ENCODE measurements at places on chromosomes 7 and 10. TPM values are rescaled to one million over a fixed set of nuclear protein-coding genes. Genes with fewer than 3 reads are reported as not detected.
A peak's percentile ranks its signal among the peaks of the same experiment; 100 is the strongest.

Gene EMX2
- 2.8 TPM for total RNA-seq

Gene CNPY1
- total RNA-seq: not detected

GRCh38 chr10:77636967-77637531, 559 bp downstream of the KCNMA1 start:
- DNase-seq: peak; percentile 57
- peaks cover 40% of the 10 kb centered on the region for H3K27me3 ChIP-seq
- no peaks in the 10 kb centered on the region for H3K36me3 ChIP-seq
- peaks cover 31% of the 10 kb centered on the region for H3K4me1 ChIP-seq

Gene MYL10
- total RNA-seq: not detected

Gene EPO
- 0.27 TPM for total RNA-seq

GRCh38 chr10:122295451-122295809, 24.3 kb downstream of the BTBD16 start:
- DNase-seq: no peak
- no peak overlapping the region for H3K27ac ChIP-seq
- no peaks in the 10 kb centered on the region for H3K36me3 ChIP-seq
- no peak overlapping the region for H3K4me3 ChIP-seq

DNA sequence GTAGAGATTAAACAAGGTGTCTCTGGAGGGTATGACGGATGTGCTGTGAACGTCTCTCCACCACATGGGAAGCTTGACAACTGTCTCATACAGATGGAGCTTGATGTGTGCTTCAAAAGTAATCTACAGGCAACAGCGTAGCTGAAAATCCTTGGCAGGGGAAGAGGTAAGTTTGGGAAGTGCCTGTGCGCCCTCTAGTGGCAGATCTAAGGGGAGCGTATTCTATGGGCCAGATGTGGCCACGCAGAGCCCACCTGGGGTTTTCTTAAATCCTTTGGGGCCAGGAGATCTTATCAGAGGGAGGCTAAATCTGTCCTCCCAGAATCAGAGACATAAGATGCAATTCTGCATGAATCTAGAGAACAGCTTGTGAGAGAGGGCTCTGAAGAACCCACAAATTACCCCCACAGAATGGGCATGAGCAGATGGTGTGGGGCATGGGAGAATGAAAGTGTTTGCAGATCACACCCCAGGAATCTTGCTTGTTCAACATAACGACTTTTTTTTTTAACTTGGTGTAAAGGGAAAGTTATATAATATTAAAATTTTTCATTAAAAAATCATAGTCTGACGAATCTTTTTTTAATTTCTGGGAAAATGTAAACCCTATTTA, 91.2 kb upstream of the MPP7 start:
- H3K4me3 ChIP-seq: no peak overlapping the region
- H3K4me1 ChIP-seq: no peaks in the 10 kb centered on the region
- H3K36me3 ChIP-seq: no peaks in the 10 kb centered on the region
- peak; percentile 74 for DNase-seq

GRCh38 chr10:92573798-92574547, at the start of gene IDE:
Gene IDE (minus strand): TSS chr10:92574093. CDS start chr10:92574019, 74 bp downstream.
- H3K4me3 ChIP-seq: peak within 1 kb of the TSS; percentile 79
- H3K36me3 ChIP-seq: peaks cover 4% of the 10 kb centered on the region
- H3K27ac ChIP-seq: peak within 1 kb of the TSS; percentile 94
- DNase-seq: peak; percentile 90
- H3K27me3 ChIP-seq: no peaks in the 10 kb centered on the region
- H3K4me1 ChIP-seq: peaks cover 28% of the 10 kb centered on the region

GRCh38 chr10:102718220-102718619, 3.8 kb downstream of the SFXN2 start:
- H3K4me1 ChIP-seq: peaks cover 43% of the 10 kb centered on the region
- H3K4me3 ChIP-seq: peak overlapping the region; percentile 36
- peak overlapping the region; percentile 86 for H3K27ac ChIP-seq

Gene VSTM4
- 4.1 TPM for total RNA-seq

Gene PNLIPRP2
- total RNA-seq: not detected

DNA sequence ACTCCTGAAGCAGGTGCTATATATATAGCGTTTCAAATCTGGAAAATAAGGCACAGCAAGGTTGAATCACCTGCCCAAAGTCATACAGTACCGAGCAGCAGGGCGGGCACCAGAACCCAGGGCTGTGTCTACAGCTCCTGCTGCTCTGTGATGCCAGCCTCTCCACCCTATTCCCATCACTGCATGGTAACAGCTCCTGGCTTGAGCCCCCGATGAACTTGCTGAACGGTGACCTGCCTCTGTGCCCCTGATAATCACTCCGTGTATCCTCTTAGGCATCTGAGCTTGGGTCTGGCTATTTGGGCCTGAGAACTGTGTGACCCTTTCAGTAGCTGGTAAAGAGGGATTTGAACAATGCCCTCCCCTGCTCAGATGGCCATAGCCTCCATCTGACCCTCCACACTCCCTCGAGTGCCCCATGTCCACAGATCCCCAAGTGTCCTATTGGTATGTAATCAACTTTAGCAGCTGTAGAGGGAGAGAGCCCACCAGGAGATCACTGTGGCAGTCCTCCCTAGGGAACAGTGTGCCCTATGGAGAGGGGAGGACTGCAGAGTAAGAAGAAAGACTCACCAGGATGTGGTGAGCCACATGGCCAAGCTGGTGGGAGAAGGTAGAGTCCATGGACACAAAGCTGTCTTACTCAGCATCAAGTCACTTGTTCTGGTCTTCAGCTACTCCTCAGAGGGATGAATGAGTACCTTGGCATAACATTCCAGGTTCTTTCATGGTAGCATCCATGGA, 1.1 kb upstream of the ARHGAP22 start:
- DNase-seq: no peak
- peaks cover 85% of the 10 kb centered on the region for H3K27me3 ChIP-seq
- H3K27ac ChIP-seq: no peak overlapping the region
- H3K4me3 ChIP-seq: no peak overlapping the region
- no peaks in the 10 kb centered on the region for H3K36me3 ChIP-seq

DNA sequence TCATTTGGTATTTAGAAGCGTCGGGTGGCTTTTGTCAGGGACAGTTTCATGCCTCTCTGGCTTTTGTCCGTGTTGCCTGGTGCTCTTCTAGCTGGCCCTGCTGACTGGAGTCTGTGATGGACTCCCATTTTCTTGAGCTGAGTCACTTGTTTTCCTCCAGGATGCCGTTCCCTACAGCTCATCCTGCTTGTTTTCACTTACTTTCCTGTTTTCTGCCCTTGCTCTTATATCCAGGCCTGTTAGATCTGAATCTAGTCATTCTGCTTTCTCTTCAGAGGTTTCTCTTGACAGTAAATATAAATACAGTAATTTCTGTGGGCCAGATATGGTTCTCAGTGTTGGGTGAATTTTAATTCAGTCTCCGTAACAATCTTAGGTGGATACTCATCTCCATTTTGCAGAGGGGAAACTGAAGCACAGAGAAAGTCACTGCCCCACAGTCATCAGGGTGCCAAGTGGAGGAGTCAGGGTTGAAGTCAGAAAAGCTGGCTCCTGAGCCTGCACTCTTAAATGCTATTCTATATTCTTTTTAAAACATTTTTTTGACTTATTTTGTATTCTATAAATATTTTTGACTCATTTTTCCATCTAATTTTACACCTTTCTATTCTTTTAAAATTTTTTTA, 85.4 kb downstream of the CCNY start:
- peak overlapping the region; percentile 89 for H3K27ac ChIP-seq
- no peak for DNase-seq
- no peak overlapping the region for H3K4me3 ChIP-seq
- H3K27me3 ChIP-seq: no peaks in the 10 kb centered on the region

GRCh38 chr10:20492447-20492846, 404.7 kb downstream of the NEBL start:
- H3K36me3 ChIP-seq: peaks cover 10% of the 10 kb centered on the region
- DNase-seq: no peak

DNA sequence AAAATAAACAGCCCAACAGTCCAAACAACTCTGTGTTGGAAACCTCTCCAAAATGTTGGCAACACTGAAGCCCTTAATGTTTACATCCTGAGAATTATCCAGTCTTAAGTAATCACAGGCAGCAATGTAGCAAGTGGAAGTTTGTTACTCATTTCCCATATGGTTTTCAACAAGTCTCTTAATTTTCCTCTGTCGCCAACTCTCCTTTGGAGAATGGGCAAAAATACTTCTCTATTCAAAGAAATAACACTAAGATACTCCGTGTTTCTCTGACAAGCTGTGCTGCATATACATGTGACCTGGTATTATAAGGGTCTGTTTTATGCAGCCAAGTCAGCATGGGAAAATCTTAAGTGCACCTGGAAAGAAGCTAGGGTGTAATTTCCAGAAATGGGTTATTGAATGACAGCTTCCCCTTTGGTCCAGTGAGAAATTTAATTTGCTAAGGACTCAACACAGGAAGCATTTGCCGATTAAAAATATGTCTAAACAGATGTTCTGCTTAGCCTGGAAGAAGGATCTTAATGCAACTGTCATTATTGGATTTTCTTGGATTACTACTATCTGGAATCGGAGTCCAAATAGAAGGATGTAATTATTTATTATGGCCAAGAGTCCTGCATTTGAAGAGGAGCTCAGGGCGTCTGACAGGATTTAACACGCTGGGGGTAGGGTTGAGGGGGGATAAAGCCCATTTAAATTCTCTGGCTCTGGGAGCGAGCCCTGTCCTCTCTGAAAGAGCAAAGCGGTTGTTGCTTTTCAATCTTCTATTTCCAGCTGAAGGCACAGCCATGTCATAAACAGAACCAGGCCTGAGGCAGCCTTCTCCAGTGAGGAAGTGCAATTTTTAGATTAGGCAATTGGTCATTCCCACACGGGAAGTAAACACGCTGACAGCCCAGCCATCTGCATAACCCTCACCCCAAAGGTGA, 73.1 kb downstream of the TLL2 start:
- peaks cover 3% of the 10 kb centered on the region for H3K36me3 ChIP-seq
- H3K4me1 ChIP-seq: peaks cover 20% of the 10 kb centered on the region
- no peak overlapping the region for H3K27ac ChIP-seq
- H3K27me3 ChIP-seq: peaks cover 52% of the 10 kb centered on the region

Gene ANKRD2
- 0.24 TPM for total RNA-seq

Gene RSPH10B
- 0.54 TPM for total RNA-seq

Gene GRID2IP
- total RNA-seq: 1.4 TPM

GRCh38 chr7:122487131-122487530, 182.6 kb upstream of the FEZF1 start:
- H3K4me3 ChIP-seq: no peak overlapping the region
- H3K27ac ChIP-seq: no peak overlapping the region
- no peaks in the 10 kb centered on the region for H3K4me1 ChIP-seq
- H3K27me3 ChIP-seq: no peaks in the 10 kb centered on the region
- no peaks in the 10 kb centered on the region for H3K36me3 ChIP-seq

DNA sequence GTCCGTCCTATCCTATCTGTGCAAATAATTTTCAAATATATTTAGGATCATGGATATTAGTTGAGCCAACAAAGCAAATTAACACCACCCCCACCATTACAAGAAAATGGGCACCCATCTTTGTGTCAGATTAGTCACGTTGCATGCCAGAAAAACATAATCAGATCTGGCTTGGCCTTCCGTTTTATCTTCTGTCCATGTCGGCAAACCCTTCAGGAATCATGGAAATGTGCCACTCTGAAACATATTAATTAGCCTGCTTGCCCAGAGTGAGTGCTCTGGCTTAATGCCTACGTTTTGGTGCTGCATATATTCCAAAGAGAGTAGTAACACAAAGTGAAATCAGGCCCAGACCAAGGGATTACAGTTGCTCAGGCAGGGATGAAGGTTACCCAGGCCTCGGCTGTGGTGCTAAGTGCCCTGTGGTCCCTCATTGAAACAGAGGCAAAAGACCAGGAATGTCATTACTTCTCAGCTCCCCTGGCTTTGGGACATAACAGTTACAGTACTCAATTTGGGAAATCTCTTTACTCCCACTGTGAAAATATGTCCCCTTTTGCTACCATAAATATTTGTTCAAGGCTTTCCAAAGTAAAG, 154.0 kb upstream of the LSM8 start:
- H3K4me1 ChIP-seq: peaks cover 13% of the 10 kb centered on the region
- H3K27ac ChIP-seq: no peak overlapping the region
- H3K36me3 ChIP-seq: no peaks in the 10 kb centered on the region
- no peaks in the 10 kb centered on the region for H3K27me3 ChIP-seq
- no peak overlapping the region for H3K4me3 ChIP-seq

DNA sequence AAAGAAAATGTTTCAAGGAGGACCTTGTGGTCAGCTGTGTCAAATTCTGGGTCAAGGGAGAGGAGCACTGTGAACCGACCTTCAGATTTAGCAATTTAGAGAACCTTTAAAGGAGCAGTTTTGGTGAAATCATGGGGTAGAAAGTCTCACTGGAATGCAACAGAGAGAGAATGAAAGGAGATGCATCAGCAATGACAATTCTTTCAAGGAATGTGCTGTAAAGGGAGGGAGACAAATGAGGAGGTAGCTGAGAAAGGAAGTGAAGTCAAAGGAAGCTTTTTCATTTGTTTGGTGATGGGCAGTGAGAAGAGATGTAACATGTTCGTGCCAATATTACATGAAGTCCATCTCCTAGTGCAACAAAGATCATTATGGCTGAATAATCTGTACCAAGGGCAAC, 166.0 kb downstream of the TSPAN12 start:
- H3K36me3 ChIP-seq: no peaks in the 10 kb centered on the region
- no peak overlapping the region for H3K27ac ChIP-seq
- peaks cover 5% of the 10 kb centered on the region for H3K27me3 ChIP-seq
- no peaks in the 10 kb centered on the region for H3K4me1 ChIP-seq

DNA sequence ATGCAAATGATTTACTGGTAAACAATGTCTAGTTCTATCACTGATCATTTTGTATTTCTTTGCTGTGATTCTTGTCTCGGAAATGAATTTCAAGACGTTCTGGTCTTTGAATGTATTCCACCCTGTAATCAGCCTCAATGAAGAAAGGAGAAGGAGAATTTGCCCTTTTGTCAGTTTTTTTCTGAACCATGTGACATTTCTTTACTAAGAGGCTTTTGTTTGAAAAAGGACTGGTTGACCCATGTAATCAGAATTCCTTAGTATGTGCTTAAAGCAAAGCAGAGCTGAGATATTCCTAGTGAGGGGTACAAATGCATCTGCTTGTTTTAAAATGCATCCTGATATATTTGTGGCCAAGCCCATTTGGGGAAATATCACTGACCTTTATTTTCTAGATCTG, 581.6 kb downstream of the ETV1 start:
- no peak overlapping the region for H3K27ac ChIP-seq
- H3K4me3 ChIP-seq: no peak overlapping the region
- no peak for DNase-seq

- peaks cover 6% of the 10 kb centered on the region for H3K36me3 ChIP-seq
- H3K27me3 ChIP-seq: no peaks in the 10 kb centered on the region
- no peak for DNase-seq
- peaks cover 12% of the 10 kb centered on the region for H3K4me1 ChIP-seq
These were observed 40.4 kb downstream of the PHTF2 start for GRCh38 chr7:77838929-77839491.

Gene ATOH7
- total RNA-seq: 0.70 TPM

DNA sequence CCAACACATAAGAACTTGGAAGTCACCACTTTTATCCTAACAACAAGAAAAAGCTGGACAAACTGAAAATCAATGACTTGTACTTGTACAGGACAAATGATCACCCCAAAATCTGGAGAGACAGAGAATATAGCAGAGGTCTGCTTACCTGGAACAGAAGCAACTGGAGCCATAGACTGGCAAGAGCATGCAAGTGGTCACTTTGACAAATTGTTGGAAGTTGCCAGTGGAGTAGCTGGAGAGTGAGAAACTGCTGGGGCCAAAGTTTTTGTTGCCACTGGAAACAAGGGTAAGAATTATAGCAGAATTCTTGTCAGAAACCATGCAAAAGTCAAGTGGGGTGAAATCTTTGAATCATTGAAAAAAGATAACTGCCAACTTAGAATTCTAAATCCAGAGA, 35.2 kb downstream of the NPY start:
- H3K36me3 ChIP-seq: no peaks in the 10 kb centered on the region
- no peak for DNase-seq
- H3K4me3 ChIP-seq: no peak overlapping the region
- H3K27ac ChIP-seq: no peak overlapping the region
- H3K27me3 ChIP-seq: peaks cover 13% of the 10 kb centered on the region

Gene FAM25C
- not detected for total RNA-seq

- H3K27ac ChIP-seq: no peak overlapping the region
- DNase-seq: no peak
- H3K4me3 ChIP-seq: no peak overlapping the region
- no peaks in the 10 kb centered on the region for H3K4me1 ChIP-seq
These were observed 14.9 kb upstream of the ARPC1B start for GRCh38 chr7:99359465-99360154.
